Fibroblast of pulmonary artery (primary cell): ENCODE measurements at places on chromosomes 1 and 21.

DNA sequence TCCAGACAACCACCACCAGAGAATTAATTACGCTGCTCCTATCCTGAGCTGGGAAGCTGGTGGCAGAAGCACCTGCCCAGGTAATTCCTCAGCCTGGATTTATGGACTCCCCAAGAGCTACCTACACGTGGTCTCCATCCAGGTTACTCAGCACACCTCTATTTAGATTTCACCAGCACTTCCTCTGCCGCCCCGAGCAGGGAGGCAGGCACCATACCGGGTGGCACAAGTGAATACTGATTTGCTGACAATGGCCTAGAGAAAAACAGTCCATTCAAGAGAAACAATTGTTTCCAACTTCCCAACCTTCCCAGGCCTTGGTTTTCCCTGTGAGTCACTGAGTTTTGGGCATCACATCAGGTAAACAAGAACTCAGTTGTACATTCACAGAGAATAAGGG is 134.3 kb downstream of the MATN1 start:
- DNase-seq = no peak

- DNase-seq = peak; percentile 96
Measured at GRCh38 chr1:24720152-24720551, 25.1 kb upstream of the CLIC4 start.

- peak; percentile 37 for DNase-seq
Measured at GRCh38 chr1:207672522-207673130, 27.7 kb downstream of the CR1L start.

DNA sequence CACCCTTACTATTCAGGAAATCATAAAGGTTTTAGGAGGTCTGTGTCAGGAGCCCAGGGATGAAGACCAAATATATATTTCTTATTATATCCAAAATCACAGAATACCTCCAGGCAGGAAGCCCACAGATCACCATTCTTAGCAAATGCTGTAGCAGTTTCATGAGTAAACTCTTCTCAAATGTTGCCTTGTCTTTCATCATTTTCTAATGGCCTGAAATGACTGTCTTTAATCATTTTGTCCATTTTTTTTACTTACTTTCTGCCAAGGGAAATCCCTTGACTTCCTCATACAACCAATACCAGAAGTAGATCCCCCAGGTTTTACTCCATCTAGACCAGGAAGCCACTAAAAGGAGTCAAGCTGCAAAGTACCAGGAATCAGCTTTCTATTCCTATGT is 32.4 kb downstream of the PSMG1 start:
- no peak for DNase-seq

- no peak for DNase-seq
Measured at GRCh38 chr1:117017648-117018047, 16.1 kb downstream of the CD101 start.

DNA sequence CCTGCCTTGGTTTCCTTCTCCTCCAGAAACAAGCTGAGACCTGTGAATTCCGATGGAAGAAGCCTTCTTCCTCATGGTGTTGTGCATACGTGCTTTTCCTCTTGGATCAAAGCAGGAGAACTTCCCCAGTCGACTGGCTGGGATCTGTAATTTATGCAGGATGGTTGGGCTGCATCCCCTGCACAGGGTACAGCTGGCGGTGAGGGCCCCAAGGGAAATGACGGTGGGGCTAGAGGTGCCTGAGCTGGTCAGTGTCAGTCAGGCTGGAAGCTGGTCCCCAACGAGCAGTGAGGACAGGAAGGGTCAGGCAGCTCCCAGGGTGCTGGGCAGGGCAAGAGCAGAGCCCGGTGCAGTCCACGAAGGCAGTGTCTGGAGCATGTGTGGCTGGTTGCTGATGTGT is 106.7 kb downstream of the CNIH3 start:
- DNase-seq = no peak

GRCh38 chr1:53172426-53173128 is 24.0 kb upstream of the CPT2 start:
- peak; percentile 54 for DNase-seq

DNA sequence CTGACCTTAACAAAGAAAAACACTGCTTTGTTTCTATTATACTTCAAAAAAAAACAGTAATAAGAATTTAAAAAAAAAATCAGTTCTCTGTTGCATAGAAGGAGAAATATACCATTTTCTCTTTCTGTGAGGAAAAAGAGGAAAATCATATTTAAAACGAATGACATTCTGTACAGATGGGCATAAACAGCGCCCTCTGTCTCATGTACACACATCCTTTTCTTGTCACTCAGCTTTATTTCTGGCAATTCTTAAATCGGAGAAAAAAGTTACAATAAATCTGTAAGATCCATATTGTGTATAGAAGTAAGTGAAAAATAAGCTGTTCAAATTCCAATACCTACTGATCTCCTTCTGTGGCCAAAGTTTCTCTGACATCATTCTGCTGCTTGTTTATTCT is 245.4 kb downstream of the SMYD3 start:
- peak; percentile 34 for DNase-seq

GRCh38 chr1:48552420-48552819 is 80.4 kb upstream of the SPATA6 start:
- DNase-seq = peak; percentile 13

DNA sequence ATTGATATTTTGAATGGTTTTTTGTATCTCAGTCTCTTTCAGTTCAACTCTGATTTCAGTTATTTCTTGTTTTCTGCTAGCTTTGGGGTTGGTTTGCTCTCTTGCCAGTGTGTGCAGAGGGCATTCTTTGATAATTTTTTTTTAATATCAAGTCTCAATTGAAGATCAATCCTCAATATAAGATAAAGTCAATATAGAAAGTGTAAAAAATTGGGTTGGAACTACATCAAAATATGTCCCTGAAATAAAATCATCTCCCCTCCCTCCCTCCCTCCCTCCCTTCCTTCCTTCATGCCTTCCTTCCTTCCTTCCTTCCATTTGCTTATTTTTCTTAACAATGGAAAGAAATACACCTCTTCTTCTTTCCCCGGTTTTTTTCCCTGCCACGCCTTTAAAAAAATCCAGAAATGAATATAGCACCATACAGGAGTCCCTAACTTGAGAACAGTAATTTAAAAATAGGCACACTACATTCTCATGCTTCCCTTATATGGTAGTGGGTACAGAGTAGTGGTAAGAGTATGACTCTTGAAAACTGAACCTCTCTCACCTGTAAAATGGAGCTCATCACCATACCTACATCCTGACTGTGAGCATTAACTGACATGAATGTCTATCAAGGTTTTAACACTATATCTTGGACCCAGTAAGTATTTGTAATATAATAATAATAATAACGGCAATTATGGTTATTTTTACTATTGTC is 221.9 kb downstream of the GIPC2 start:
- DNase-seq = no peak

GRCh38 chr1:17236779-17237560 is 11.9 kb upstream of the PADI3 start:
- peak; percentile 87 for DNase-seq

DNA sequence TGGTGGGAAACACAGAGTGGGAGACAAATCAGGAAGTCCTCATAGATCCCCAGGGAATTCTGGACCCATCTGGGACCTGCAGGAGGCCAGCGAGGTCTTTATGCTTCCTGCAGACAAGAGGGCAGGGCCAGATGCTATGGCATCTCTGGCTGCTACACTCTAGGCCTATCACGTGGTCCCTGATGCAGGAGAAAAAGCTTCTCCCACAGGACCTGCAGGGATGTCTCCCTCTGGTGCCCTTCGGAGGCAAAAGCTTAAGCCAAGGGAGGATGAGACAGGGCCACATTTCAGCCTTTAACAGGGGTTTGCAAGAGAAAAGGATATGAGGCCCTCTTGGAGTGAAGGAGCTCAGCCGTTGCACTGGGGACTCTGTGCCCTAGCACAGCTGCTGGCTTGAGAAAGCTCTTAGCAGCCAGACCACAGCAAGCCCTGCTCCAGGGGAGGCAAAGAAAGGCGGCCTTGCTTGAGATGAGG is 243.0 kb downstream of the C1orf94 start:
- no peak for DNase-seq

DNA sequence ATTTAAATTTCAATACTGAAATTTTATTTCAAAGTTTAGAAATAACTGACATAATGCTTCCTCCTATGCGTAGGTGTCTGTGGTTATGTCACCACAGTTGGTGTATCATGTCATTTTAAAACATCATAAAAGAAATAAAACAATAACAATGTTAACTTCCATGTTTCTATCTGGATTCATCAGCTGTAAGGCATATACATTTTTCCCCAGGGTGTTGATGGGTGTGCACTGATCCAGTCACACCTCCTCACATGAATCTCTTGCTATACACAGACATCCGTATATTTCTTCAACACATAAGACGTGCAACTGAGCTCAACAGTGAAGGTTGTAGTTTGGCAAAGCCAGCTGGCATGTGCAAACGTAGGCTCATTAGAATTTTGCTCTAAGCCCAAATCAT is 6.2 kb downstream of the KCNA3 start:
- no peak for DNase-seq

- DNase-seq = no peak
Measured at GRCh38 chr1:91501971-91502671, 1.5 kb downstream of the CDC7 start.

- DNase-seq = no peak
Measured at GRCh38 chr1:44681905-44682882, 7.7 kb downstream of the ARMH1 start.

DNA sequence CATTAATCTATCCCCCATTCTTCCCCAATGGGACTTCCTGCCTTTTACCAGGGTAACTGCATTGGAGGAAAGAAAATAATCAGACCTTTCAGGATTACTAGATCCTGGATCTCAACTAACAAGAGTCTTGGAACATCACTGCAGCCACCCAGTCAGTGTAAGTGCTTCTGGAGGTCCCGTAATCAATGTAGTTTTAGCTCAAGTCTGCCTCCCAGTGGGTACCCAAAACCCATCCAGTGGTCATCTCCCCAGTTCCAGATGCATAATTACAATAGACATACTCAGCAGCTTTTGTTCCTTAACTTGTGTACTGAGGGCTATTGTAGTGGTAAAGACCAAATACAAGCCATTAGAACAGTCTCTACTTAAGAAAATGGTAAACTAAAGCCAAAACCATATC is 319.1 kb downstream of the GPATCH2 start:
- peak; percentile 36 for DNase-seq

- DNase-seq = no peak
Measured at GRCh38 chr1:12383786-12384185, 154.0 kb downstream of the VPS13D start.

GRCh38 chr1:59669752-59670312 is 144.9 kb upstream of the HOOK1 start:
- DNase-seq = peak; percentile 49

DNA sequence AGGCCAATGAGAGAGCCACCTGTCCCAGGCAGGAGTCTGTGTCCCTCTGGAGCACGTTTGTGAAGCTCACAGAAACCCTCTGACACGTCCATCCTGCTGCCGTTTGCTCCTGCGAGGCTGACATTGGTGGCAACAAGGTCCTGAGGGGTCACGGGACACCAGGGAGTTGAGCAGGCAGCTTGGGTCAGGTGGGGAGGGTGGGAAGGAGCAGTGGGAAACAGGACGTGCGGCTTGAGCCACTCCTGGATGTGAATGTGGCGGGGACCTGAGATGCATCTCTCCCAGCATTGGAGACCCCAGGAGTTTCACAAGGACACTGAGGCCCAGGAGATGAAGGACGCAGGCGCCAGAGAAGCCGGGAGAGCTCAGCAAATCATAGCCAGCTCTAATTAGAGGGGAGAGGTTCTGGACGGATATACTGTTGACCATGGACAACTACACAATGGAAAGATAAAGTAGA is 149.0 kb downstream of the PEX14 start:
- no peak for DNase-seq

GRCh38 chr1:234983564-234984238 is 144.9 kb downstream of the TOMM20 start:
- DNase-seq = no peak

DNA sequence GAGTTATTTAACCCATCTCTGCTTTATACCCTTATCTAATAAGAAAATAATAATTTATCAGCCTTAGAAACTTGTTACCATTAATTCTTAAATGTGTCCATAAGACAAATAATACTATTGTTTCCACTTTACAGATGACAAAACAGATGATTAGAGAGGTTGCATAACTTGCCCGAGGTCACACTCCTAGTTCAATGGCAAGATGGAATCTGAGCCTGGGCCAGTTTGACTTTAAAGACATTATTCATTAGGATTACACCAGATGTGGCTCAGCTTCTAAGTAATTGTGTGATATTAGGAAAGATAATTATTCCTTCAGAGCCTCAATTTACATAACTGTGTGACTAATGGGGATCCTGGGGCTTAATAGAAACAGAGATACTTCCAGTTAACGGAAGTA is 42.3 kb upstream of the KCNK2 start:
- DNase-seq = no peak

- no peak for DNase-seq
Measured at GRCh38 chr1:17020502-17020901, 8.8 kb upstream of the ATP13A2 start.

GRCh38 chr1:240801442-240801841 is 189.5 kb upstream of the GREM2 start:
- peak; percentile 23 for DNase-seq

DNA sequence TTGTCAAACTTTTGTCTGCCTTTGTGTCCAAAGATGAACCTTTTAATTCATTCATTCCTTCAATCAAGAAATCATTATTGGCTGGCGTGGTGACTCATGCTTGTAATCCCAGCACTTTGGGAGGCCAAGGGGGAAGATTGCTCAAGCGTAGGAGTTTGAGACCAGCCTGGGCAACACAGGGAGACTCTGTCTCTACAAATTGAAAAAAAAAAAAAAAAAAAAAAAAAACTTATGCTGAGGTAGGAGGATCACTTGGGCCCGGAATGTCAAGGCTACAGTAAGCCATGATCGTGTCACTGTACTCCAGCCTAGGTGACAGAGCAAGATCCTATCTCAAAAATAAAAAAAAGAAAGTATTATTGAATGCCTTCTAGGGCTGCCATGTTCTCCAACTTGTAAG is 51.3 kb upstream of the CXADR start:
- DNase-seq = peak; percentile 71

DNA sequence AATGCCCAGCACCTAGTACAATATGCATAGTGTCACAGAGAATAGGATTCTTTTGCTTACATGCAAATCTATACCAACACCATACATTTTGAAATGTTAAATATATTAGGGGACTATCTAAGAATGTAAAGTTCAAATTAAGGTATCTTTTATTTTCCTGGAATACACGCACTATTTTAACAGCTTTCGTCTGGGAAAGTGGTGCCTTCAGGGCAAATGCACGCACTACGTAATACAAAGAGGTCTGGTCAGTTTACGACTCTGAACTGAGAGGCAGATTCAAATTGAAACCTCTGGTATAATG is 931 bp downstream of the FUBP1 start:
- DNase-seq = no peak

DNA sequence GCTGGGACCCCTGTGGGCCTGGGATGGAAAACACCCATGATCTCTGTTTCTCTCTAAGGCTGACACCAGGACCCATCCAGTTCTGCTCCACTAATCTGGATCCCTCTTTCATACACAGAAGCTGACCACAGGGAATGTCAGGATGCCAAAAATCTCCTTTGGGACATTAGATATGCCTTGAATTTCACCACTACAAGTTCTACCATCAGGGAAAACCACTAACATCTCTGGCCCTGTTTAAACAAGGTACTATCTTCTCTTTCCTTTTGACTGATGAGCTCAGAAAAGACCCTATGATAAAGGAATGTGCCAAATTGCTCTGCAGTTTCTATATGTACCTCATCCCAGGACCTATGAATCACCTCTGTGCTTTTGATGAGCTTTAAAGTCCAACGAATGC is 10.2 kb upstream of the PLXNA2 start:
- DNase-seq = no peak

- peak; percentile 48 for DNase-seq
Measured at GRCh38 chr1:53183095-53183990, 13.3 kb upstream of the CPT2 start.
